ENCODE measurements at places on chromosomes 4 and X. TPM values are rescaled to one million over a fixed set of nuclear protein-coding genes. Genes with fewer than 3 reads are reported as not detected.

- DNase-seq: no peak
Measured at GRCh38 chrX:101360390-101360789, 11.8 kb upstream of the TIMM8A start.

DNA sequence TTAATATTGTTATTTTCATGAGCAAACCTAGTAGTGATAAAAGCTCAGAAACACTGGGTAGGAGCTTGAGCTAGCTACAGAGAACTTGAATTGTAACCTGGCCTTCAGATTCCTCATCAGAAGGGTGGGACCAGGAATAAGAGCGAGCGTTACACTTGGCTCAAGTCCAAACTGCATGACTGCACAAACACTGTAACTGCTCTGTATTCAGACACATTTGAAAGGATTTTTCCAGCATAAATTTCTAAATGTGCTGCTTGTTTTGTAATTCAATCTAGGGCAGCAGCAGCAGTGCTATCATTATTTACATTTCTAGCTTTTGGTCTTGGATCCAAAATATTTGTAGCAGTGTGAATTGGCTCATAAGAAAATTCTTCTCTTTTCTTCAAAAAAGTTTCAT lies 133.0 kb upstream of the TMLHE start:
- no peak for DNase-seq

DNA sequence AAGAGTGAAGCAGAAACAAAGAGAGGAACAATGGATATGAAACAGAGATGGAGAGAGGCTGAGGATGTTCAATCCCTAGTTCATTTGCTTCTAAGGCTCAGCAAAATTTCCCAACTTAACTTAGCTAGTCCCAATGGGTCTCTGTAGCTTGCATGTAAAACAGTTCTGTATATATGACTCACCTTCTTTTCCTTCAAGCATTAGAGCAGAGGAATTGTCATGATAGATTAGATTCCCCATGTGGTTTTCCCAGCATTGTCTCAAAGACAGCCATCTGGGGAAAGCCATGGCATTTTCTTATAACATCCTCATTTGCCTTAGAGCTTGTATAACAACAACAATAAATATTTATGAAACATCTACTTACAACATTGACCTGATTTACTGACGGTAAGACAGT lies 93.9 kb upstream of the GATB start:
- DNase-seq: no peak

- DNase-seq: no peak
Measured at GRCh38 chr4:87803421-87803820, 4.1 kb downstream of the IBSP start.

- DNase-seq: no peak
Measured at GRCh38 chrX:70921709-70922352, 9.1 kb downstream of the SLC7A3 start.

DNA sequence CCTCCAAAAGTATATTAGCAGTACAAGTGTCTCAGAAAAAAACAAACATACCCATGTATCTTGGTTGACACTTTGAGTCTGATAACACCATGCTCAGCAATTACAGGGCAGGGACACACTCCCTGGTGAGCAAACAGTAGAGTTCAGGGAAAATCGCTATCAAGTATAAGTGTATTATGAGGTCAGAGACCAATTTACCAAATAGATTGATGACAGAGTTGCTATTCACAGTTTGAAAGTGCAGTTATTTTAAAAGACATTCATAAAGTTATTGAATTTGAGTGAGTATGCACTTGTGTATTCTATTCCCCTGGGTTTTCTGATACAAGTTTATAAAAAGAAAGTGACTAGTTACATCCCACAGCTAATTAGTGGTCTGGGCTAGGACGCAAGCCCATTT lies 10.2 kb upstream of the LONRF3 start:
- no peak for DNase-seq

- DNase-seq: no peak
Measured at GRCh38 chr4:8409264-8410065, 31.1 kb downstream of the ACOX3 start.

- peak; percentile 73 for DNase-seq
Measured at GRCh38 chrX:96683997-96684338, 674 bp upstream of the DIAPH2 start.

- DNase-seq: no peak
Measured at GRCh38 chr4:115323106-115323707, 209.8 kb upstream of the NDST4 start.

DNA sequence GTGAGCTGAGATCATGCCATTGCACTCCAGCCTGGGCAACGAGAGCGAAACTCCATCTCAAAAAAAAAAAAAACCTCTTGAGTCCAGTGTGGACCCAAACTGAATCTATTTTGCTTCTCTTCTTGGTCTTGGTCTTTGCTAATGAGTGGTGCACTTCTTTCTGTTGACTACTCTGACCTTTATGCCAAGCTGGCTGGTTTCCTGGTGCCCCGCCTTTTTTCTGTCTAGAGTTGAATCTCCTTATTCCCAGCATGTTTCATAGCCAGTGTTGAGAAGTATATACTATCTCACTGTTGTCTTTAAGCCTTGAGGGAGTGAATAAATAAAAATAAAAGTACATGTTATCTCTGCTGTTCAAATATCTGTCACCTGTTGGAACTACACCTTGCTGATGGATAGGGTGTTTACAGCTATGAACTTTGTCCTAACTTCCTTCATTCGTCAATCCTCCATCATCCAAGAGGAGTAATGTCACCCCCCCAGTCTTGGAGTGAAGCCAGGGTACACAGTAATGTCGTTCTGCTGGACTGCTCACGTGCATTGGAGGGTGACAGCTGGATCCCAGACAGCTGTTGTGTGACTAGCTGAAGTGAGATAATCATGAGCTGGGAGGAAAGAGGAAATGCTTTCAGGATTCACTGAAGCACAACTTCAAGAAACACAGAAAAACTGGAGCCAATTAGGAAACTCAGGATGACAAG lies 99.3 kb upstream of the PRKG2 start:
- DNase-seq: no peak

GRCh38 chrX:39931529-39932282 lies 166.1 kb downstream of the BCOR start:
- no peak for DNase-seq

DNA sequence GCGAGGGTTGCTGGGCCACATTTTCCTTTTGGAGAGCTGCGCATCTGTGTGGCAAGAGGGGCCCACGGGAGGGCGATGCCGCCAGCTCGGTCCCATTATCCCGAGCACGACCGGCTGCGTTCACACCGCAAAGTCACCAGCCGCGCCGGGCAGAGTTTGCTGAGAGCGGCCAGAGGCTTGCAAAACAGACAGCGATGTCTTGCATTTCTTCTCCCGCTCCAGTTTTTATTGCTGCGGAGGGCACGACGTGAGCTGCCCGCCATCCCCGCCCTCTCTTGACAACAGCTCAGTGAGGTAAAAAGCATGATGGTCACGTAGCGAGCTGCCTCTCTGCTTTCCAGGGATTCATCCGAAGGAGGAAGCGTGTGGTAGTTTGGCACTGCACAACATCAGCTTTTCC lies 102.1 kb upstream of the TENM3 start:
- DNase-seq: no peak

- no peak for DNase-seq
Measured at GRCh38 chrX:72045141-72045540, 86.6 kb downstream of the RTL5 start.

Gene ARSJ
- polyA plus RNA-seq: not detected

Gene MAGEA12
- not detected for polyA plus RNA-seq

Gene MGARP
- polyA plus RNA-seq: 0.28 TPM

Measured in B cell (primary cell).